Brain pericyte (primary cell): ENCODE measurements at places on chromosomes 5 and 9.
A peak's percentile ranks its signal among the peaks of the same experiment; 100 is the strongest.

DNA sequence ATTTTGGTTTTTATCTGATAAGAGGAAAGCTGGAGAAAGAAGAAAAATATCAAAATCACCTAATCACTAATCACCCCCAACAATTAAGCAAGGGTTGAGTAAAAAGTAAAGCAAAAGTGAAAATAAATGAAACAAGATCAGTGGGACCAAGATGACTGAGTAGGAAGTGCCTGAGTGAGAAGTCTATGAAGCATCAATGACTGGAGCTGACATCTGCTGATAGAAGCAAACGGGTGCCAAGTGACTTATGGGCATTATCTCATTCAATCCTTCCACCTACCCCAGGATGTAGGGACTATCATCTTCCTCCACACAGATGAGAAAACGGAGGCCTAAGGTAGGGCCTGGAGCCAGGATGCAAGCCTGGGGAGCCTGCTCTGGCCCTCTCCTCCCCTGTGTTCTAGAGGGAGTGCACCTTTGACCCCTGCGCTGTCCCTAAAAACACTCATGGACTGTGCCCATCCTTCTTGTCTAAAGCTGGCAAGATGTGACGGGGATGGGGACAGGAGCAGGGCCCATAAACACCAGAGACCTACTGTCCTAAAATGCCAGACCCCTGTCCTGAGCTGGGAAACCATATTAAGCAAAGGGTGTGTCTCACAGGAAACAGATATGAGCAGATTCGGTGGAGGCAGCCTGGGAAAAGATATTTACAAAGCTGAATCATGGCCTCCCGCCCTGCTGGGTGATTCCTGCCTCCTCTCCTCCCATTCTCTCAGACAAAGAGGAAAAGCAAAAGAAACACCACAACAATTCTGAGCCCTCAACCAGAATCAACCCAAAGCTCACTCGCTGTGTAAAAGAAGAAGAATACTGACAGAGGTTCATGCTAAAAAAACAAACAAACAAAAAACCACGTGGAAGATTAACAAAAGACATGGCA lies 116.0 kb downstream of the AUH start:
- peak; percentile 44 for DNase-seq

- DNase-seq, result no peak
Measured at GRCh38 chr5:39158786-39159185, 60.6 kb downstream of the FYB1 start.

- DNase-seq, result no peak
Measured at GRCh38 chr5:137699336-137700281, 36.3 kb downstream of the KLHL3 start.

- no peak for DNase-seq
Measured at GRCh38 chr9:72476617-72477437, 44.6 kb upstream of the TMC1 start.

GRCh38 chr5:75260708-75261107 lies 24.0 kb upstream of the ANKRD31 start:
- no peak for DNase-seq

GRCh38 chr5:134440201-134440755 lies 28.6 kb upstream of the CDKN2AIPNL start:
- no peak for DNase-seq

DNA sequence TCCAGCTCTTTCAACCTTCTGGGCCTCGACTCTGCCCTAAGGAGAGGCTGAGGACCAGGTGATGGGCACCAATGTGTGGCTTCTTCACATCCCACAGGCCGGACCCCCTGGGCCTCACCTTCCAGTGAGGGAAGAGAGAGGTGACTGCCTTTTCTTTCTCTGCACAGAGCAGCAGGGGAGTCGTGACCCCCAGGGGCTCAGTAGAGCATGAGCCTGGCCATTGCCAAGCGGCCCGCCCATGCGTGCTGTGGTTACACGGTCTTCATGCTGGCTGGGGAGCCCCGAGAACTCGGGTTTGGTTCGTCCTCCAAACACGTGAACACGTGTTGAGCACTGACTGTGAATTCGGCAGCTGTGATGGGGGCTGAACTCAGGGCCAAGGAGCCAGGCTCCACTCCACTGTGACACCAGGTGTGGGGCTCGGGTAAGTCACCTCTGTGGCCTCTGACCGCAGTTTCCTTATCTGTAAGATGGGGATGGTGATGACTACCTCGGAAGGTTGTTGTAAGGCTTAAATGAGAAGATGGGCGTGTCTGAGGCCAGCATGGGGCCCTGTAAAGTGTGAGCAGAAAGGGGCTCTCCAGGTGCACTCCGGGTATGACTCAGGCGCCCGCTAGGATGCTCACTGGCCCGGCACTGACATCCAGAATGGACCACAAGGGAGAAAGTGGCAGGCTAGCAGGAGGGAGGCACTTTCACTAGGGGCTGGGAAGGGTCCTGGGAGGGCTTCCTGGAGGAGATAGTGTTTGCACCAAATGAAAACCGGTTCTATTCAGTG lies 13.4 kb upstream of the GRHPR start:
- no peak for DNase-seq

GRCh38 chr5:180083529-180084060 lies 12.0 kb upstream of the RNF130 start:
- DNase-seq, result no peak

- DNase-seq, result no peak
Measured at GRCh38 chr9:33273972-33274328, 9.1 kb downstream of the CHMP5 start.

DNA sequence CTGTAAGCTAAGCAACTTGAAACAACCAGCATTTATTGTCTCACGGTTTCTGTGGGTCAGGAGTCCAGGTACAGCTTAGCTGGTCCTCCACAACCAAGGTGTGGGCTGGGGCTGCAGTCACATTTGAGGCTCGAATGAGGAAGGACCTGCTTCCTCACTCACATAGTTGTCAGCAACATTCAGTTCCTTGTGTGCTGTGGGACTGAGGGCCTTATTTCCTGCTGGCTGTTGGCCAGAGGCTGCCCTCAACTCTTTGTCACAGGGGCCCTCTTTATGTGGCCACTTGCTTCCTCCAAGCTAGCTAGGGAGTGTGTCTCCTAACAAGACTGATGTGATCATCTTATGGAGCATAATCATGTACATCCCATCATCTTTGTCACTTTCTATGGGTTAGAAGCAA lies 29.2 kb upstream of the SEMA4D start:
- DNase-seq, result no peak

DNA sequence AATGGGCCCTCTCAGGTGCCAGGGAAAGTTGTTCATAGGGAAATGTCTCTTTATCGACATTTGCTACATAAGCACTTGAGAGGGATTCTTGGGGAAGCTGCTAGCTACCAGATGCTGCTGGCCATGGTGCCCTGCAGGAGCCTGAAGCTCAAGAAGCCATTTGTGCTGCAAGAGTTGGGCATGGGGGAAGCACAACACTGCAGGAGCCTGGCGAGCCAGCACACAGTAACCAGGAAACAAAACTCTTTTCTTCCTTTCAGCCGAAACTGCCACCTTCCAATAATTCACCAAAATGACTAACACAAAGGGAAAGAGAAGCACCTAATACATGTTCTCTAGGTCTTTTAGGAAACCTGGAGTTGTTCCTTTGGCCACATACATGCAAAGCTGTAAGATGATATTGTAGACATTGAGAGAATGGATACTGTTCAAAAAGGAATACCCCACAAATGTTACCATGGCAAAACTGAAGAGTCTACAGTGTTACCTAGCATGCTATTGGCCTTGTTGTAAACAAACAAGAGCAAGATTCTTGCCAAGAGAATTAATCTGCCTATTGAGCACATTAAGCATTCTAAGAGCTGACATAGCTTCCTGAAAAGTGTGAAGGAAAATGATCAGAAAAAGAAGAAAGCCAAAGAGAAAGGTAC lies 26.1 kb upstream of the LARP1 start:
- no peak for DNase-seq

GRCh38 chr5:150397782-150398721 lies 14.7 kb downstream of the CD74 start:
- no peak for DNase-seq

- DNase-seq, result no peak
Measured at GRCh38 chr5:140806834-140807775, at the start of gene PCDHA4. PCDHA4 (plus strand) TSS chr5:140807068.

- no peak for DNase-seq
Measured at GRCh38 chr9:93031629-93032430, 26.7 kb upstream of the SUSD3 start.

DNA sequence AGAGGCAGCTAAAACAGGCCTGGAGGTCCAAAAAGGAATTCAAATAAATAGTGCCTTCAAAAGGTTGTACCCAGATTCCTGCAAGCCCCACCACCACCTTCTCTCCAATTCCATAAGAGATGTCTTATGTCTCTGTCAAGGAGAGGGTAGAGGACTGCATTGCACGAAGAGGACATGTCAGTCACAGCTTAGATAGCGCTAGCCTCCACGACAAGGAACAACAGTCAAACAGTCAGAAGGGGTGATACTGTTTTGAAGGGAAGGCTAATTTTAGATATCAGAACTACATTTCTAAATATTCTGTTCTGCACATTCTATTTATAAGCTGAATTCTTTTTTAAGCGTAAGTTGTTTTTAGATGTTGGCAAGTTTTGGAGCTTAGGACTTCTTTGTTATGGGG lies 34.2 kb downstream of the PLAC8L1 start:
- no peak for DNase-seq

- no peak for DNase-seq
Measured at GRCh38 chr5:133360693-133361472, 251.5 kb downstream of the FSTL4 start.

- no peak for DNase-seq
Measured at GRCh38 chr5:20610681-20611080, 622.7 kb upstream of the CDH18 start.

DNA sequence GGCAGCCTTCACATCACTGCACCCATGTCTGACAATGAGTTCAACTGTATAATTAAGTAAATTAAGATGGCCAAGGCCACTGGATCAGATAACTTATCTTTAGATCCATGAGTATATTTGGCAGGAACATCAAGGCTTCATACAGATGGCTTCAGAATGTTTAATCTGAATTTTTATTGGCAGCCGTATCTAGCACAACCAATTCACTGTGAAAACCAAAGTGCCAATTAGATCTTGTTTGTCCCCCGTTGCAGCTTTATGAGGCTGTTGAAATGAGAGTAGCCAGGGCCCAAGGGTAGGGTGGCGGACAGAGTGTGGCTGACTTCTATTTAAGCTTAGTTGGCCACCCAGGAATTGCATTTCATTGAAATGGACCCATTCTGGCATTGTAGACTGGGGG lies 137.7 kb downstream of the SYK start:
- DNase-seq, result no peak

DNA sequence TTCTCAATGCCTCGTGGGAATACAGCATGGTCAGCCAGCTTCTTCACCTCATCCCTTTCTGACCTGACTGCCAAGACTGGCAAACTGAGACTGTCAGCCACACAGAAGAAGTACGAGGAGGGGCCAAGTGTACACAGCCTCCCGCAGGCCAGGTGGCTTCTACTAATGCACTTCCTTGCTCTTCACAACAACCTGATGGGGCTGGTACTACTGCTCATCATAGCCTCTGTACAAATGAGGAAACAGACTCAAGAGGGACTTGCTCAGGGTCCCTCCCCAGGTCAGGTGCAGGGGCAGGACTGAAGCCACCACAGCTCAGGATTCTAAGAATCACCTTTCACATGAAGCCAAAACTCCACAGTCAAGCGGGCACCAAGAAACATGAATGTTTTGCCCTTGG lies 21.3 kb downstream of the NIPAL4 start:
- no peak for DNase-seq

- no peak for DNase-seq
Measured at GRCh38 chr9:101463397-101463796, 27.8 kb upstream of the ALDOB start.

- no peak for DNase-seq
Measured at GRCh38 chr5:87340716-87341115, 72.0 kb downstream of the CCNH start.

DNA sequence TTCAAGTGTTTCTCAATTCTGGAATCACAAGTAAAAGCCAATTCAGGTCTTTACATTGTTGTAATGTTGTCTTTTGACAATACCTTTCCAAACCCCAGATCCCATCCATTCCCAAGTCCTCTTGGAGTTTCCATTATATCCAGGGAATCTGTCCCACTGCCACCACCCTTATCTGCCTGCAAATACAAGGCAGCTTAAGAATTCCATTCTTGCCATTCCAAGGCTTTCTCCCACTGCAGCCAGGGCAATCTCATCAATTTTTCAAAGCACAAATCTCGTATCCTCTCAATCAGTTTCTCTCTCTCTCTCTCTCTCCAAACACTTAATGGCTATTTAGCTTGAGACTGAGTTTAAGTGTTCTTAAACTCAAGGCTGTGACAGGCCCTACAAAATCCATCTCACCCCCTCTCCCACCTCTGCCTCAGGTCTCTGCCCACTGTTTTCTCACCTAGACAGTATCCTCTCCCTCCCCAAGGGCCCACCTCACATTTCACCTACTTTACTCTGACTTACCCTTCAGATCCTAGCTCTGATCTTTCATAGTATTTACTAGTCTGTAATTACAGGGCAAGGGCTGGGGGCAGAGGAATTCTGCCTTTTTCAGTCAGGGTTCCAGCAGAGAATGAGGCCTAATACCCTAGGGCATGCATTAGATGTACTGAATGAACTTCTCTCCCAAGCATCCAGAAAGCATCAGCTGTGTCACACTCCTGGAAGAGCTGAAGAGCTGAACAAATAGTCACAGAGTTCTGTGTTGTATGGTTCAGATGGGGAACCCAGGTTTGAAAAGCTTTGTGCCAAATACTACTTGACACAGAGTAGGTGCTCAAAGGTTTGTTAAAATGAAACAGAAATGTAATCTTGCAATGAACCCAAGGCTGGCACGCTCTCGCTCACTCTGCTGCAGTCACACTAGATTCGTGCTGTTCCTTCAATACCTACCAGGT lies 46.0 kb downstream of the RAPGEF1 start:
- DNase-seq, result no peak

DNA sequence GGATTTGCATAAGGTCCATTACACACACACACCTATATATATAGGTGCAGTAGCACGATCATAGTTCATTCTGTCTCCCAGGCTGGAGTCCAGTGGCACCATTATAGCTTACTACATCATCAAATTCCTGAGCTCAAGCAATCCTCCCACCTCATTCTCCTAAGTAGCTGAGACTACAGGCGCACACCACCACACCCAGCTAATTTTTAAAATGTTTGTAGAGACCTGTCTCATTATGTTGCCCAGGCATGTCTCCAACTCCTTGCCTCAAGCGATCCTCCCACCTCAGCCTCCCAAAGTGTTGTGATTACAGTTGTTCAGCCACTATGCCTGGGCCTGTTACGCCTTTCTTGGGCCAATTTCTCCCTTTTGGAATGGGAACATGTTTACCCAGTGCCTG lies 39.7 kb downstream of the DNAJB5 start:
- no peak for DNase-seq

- no peak for DNase-seq
Measured at GRCh38 chr9:133583111-133583510, 26.1 kb downstream of the FAM163B start.
